ENCODE measurements at places on chromosomes 4 and X. TPM values are rescaled to one million over a fixed set of nuclear protein-coding genes. Genes with fewer than 3 reads are reported as not detected.

Gene TMEM154
- total RNA-seq: 12.2 TPM

Gene PARM1
- not detected for total RNA-seq

Gene PDZD4
- 2.6 TPM for total RNA-seq

Gene LRCH2
- not detected for total RNA-seq

Gene TNIP3
- total RNA-seq: 2.4 TPM

Gene PAGE4
- not detected for total RNA-seq

Gene EMCN
- total RNA-seq: not detected

Gene SLC16A2
- total RNA-seq: 0.36 TPM

Gene GPR82
- total RNA-seq: 0.11 TPM

Gene CLRN2
- total RNA-seq: not detected

Gene CAMK2D
- total RNA-seq: 66.1 TPM

Gene CT55
- not detected for total RNA-seq

Gene IL2RG
- 310 TPM for total RNA-seq

Gene PWWP3B
- total RNA-seq: not detected

Gene BMPR1B
- not detected for total RNA-seq

Gene CT45A2
- not detected for total RNA-seq

Gene RASSF6
- total RNA-seq: not detected

Gene TMSB15B
- total RNA-seq: 6.7 TPM

Gene JADE3
- 0.74 TPM for total RNA-seq

Gene MAGED4B
- 1.5 TPM for total RNA-seq

Gene XK
- 0.07 TPM for total RNA-seq

Gene UCHL1
- total RNA-seq: 3.0 TPM

Gene SPINK2
- total RNA-seq: not detected

Gene PAGE2
- not detected for total RNA-seq

Gene SPANXA1
- not detected for total RNA-seq

Gene ARSJ
- not detected for total RNA-seq

Gene BEX1
- 0.38 TPM for total RNA-seq

Gene RHOXF2B
- total RNA-seq: not detected

Gene PPARGC1A
- not detected for total RNA-seq

Gene TBX22
- total RNA-seq: not detected

Gene PAGE5
- not detected for total RNA-seq

Gene FAM9C
- total RNA-seq: not detected

Gene SLC6A14
- total RNA-seq: not detected

Gene ALPK1
- 13.4 TPM for total RNA-seq

Gene SMR3B
- not detected for total RNA-seq

Gene FAM184B
- 0.05 TPM for total RNA-seq

Gene SPIN2A
- 0.36 TPM for total RNA-seq

Gene SMIM43
- total RNA-seq: not detected

Gene FGF5
- not detected for total RNA-seq

Gene TAF1
- 30.9 TPM for total RNA-seq

Gene CAPN6
- total RNA-seq: not detected

Gene SPANXN4
- not detected for total RNA-seq

Gene NWD2
- total RNA-seq: not detected

Gene SSX4
- not detected for total RNA-seq

Gene RENBP
- 14.3 TPM for total RNA-seq
